IPS DF 6.9 (cell line): ENCODE measurements at places on chromosomes 2 and 18.

DNA sequence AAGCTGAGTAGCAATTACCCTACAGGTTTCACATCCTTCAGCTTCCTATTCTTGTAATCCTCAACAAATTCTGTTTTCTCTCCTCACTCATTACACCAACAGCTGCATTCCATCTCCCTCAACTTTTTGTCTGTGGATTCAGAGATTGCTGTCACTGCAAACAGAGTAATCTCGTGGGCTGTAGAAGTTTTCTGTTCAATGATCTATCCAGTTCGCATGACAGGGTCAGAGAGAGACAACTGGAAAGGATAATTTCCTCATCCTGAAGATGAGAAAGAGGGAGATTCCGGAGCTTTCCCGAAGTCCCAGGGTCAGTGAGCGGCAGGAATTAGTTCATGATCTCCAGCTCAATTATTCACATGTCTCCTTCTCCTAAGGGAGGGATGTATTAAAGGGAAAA lies 75.7 kb downstream of the MYO5B start:
- DNase-seq: no peak

- DNase-seq: no peak
Measured at GRCh38 chr2:37573451-37574388, 97.7 kb downstream of the CDC42EP3 start.

- no peak for DNase-seq
Measured at GRCh38 chr2:5666798-5667197, 25.4 kb upstream of the SOX11 start.

- no peak for DNase-seq
Measured at GRCh38 chr2:40147360-40147759, 304.5 kb downstream of the SLC8A1 start.

DNA sequence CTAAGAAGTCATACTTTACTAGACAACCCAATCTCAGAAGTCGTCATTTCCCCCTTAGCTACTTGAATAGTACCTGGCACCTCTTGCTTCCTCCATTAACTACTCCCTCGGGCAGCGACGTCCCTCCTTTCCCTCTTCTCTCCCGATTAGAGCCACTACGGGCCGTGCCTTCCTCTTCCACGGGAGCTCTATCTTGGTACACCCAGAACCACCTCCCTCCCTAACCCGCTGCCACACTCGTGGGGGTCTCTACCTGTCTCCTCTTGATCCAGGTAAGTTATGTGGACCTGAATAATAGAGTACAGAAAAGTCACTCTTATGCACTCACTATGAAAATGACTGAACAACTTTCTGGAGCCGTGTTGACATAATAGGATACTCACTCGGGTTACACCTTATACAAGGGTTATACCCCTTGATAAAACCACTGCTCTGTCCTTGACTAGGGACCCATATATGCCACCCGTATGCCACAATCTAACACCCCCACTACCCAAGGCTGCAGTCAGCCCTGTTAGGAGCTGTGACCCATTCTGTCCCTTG lies 595 bp upstream of the HDHD2 start:
- no peak for DNase-seq

GRCh38 chr2:70083344-70084156 lies 3.7 kb upstream of the PCBP1 start:
- DNase-seq: no peak

DNA sequence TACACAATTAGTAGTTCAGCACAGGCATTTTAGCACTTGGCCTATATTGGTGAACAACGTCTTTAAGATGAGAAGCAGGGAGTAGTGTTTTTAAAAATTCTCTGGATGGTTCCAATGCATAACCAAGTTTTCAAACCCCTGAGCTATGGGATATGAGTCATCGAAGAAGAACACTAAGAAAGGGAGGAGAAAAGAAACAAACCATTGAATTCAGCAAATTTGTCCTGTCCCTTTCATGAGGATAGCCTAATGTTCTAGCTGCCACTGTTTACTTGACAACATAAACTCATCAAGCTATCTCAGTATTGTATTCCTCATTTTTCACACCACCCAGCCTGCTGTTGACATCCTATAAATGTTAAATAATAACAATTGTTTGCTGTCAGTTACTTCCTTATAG lies 158.0 kb downstream of the BARD1 start:
- no peak for DNase-seq

DNA sequence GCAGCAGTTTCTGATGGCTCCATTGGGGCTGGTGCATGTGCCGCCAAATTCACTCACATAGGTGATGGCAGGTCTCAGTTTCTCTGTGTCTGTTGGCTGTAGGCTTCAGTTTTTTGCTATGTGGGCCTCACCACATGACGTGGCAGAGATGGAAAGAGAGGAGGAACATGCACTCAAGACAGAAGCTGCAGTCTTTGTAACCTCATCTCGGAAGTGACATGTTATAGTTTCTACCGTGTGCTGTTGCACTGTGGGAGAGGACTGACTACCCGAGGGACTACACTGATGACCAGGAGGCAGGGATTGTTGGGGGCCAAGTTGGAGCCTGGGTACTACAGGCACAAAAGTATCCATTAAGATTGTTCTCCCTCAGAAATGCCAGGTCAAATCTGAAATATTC lies 9.2 kb upstream of the CNRIP1 start:
- DNase-seq: no peak

DNA sequence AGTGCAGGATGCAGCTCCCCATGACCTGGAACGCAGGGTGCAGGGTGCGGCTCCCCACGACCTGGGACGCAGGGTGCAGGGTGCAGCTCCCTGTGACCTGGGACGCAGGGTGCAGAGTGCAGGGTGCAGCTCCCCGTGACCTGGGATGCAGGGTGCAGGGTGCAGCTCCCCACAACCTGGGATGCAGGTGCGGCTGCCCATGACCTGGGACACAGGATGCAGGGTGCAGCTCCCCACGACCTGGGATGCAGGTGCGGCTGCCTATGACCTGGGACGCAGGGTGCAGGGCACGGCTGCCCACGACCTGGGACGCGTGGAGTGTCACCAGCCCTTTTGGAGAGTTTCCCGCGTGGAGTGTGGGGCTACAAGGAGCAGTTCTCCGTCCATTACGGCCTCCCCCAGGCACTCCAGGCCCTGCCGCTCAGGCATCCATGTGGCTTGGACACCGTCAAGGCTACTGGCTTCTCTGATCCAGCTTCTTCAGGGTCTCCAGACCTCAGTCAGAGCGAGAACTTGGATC lies 38.7 kb downstream of the PXDN start:
- DNase-seq: no peak

DNA sequence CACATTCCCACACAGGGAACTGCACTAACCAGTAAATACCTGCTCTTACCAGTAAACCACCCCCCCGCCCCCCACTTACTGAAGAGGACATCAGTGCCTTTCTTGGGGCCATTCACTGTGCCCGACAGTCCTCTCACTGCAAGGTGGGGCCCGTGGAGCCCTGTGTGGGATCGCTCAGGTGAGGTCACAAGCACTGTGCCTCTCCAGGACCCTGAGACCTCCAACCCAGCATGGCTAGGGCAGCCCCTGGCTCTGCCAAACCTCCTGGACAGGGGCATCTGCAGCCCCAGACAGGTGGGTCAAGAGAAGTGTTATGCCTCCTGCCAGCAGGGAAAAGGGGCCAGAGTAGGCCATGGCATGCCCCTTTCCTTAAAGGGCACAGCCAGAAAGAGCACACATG lies 6.7 kb upstream of the NEURL3 start:
- DNase-seq: no peak

- DNase-seq: no peak
Measured at GRCh38 chr2:19207452-19207851, 151.0 kb downstream of the OSR1 start.

- peak; percentile 92 for DNase-seq
Measured at GRCh38 chr2:85266146-85267041, 61.4 kb downstream of the TGOLN2 start.

GRCh38 chr2:49111456-49111855 lies 42.9 kb downstream of the FSHR start:
- DNase-seq: no peak
